Sciatic nerve (tissue), 2 donors: ENCODE measurements at places on chromosomes 7 and 10. TPM values are rescaled to one million over a fixed set of nuclear protein-coding genes. Genes with fewer than 3 reads are reported as not detected.

GRCh38 chr7:24828891-24829661 is 71.8 kb upstream of the GSDME start:
- no peak for DNase-seq

NEUROG3 gene
- not detected for total RNA-seq

ST8SIA6 gene
- total RNA-seq: 2.5 TPM

CDHR3 gene
- total RNA-seq: 8.2 TPM

DNA sequence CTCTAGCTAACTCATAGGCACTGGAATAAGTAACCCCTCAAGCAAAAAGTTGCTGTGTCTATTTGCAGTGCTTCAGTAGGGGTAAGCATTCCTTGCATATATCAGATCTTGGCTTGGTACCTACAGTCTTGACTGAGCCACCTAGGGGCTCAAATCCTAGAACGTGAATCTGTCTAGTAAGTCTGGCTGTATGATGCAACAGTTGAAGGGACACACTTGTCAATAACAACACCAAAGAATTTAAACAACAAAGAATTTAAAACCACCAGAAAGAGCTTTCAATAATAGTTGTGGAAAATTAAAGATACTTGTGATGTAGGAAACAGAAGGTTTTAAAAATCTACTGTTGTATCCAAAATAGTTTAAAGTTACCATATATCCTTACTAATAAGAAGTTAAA is 65.4 kb downstream of the EBLN1 start:
- no peak for DNase-seq

GRCh38 chr10:470339-471003 is 219.0 kb downstream of the DIP2C start:
- no peak for DNase-seq

DNA sequence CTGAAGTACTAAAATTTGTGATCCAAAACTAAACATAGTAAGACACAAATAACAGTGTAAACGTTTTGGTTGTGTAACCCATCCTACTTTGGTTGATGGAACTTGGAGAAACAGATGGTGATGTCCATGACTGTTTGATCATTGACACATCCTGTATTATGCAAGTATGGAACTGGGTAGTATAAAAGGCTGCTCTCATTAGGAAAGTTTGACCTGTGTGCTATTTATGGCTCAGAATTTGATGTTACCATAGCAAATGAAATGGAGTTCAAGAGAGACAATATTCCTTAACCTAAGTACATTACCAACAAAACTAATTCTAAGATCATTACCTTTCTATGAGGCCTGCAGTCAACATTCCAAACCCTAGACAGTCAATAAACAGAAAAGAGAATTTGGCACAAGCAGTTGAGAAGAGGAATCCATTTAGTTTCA is 39.9 kb downstream of the DKK1 start:
- DNase-seq: no peak

GRCh38 chr10:117964536-117964935 is 82.2 kb downstream of the RAB11FIP2 start:
- DNase-seq: no peak

- no peak for DNase-seq
These were observed 938.4 kb downstream of the SORCS1 start for GRCh38 chr10:106226142-106226541.

DLX5 gene
- 0.49 TPM for total RNA-seq

- DNase-seq: no peak
These were observed 66.8 kb downstream of the ADAM12 start for GRCh38 chr10:126321440-126321839.

PRKAR2B gene
- 17.8 TPM for total RNA-seq

SPDYE18 gene
- total RNA-seq: 1.5 TPM

GRCh38 chr7:36286226-36286625 is 103.4 kb upstream of the ANLN start:
- no peak for DNase-seq

GRCh38 chr10:102651455-102652169 is 7.3 kb downstream of the TRIM8 start:
- no peak for DNase-seq

SLC26A5 gene
- 0.71 TPM for total RNA-seq

DNA sequence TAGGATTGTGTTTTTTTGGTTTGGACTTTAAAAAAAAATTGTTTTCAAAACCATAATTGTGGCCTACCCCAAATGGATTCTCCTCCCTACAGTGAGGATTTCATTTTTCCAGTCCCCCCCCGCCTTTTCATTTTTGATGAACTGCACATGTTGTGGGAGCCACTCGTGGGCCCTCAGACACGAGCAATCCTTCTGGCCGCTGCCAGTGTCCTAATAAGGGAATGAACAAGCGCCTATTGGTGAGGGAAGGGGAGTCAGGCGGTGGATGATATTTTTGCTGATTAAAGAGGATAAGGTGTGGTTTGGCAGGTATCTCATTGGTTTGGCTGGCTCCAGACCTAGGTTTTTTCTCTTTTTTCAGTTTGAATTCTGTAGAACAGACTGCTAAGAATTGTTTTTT is 78.7 kb upstream of the AGBL3 start:
- peak; percentile 67 for DNase-seq

CPA2 gene
- total RNA-seq: 1.2 TPM

DNA sequence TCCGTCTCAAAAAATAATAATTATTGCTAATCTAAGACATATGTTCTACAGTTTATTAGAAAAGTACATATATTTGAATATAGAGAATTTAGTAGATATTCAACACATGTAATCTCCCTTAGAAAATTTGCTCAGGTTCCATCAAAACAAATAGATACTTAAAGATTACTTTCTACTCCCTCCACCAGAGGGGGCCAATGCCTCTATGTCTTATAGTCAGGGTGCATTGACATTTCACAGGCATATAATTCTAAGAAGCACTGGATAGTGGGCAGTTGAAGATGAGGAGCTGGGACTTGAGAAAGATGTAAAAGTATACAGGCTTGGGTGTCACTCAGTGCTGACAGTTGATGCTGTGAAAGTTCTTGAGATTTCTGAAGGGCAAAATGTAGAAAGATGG is 301.6 kb upstream of the HPS1 start:
- DNase-seq: no peak

ASB4 gene
- 0.80 TPM for total RNA-seq

DNA sequence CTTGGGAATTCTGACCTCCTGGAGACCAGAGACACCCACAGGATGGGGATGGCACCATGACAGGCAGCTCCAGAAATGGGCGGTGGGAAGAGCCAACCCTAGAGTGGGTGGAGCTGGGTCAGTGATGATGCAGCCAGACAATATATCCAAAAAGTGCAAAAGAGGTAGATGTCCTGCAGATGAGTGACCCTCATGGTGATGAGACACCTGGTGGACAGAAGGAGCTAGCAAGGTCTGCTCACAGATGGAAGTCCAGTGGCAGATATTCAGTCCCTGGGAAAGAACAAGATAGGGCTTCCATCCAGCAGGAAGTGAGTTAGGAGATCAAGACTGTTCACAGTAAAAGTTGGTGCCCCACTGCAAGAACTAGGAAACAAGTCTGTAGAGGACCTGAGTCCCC is 19.2 kb upstream of the GRB10 start:
- no peak for DNase-seq

DNA sequence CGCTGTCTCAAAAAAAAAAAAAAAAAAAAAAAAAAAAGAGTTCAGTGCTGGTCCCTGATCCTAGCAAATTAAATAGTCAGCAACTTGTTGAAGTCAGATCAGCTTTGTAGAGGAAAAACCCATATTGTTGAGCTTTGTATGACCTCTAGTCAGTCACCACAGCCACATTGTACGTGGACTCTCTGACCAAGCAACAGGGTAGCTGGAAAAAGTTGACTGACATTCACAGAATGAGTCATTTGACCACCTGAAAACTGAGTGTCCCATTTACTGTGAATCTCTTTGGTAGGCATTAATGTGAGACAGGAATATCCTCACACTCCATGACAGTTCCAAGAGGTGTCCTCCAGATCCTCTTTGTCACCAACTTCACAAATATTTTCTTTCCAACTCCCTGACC is 371.1 kb downstream of the LRRTM3 start:
- DNase-seq: no peak

DNA sequence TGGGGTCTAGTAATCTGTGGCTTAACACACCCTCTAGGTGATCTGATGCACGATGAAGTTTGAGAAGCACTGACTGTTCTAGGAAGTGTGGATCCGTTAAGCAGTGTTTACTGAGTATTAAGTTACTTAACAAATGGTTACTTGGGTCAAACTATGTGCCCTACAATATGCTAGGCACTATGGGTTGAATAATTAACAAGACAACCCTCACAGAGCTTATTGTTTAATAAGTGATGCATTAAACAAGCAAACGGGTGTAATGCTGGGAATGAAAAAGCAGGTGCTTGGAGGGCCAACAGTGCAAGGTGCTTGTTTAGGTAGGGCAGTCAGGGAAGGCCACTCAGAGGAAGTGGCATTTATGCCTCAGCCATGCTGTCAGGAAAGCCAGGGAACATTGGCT is 378.0 kb upstream of the PODXL start:
- DNase-seq: no peak

GRCh38 chr10:46216003-46216634 is 70.7 kb upstream of the ANTXRL start:
- no peak for DNase-seq

NPY gene
- 2.1 TPM for total RNA-seq

- peak; percentile 30 for DNase-seq
These were observed 104.6 kb downstream of the WDR37 start for GRCh38 chr10:1160561-1161314.

SLC26A3 gene
- total RNA-seq: not detected

DNA sequence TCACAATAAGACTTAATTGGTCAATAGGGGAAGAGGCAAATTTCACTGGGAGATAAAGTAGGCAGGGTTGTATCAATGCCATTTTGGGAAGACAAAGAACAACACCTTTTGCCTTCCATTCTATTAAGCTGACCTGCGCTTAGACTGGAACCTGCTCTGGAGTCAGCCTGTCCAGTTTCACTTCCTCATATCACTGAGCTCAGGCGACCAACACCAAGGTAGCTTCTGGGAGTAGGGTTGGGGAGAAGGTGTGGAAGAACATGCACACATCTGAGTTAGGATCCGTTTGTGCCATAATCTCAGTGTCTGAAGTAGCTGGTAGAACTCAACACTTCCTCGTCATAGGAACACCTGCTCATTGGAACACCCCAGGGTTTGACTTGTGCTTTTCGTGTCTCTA is 527.4 kb upstream of the IGFBP3 start:
- no peak for DNase-seq

DNA sequence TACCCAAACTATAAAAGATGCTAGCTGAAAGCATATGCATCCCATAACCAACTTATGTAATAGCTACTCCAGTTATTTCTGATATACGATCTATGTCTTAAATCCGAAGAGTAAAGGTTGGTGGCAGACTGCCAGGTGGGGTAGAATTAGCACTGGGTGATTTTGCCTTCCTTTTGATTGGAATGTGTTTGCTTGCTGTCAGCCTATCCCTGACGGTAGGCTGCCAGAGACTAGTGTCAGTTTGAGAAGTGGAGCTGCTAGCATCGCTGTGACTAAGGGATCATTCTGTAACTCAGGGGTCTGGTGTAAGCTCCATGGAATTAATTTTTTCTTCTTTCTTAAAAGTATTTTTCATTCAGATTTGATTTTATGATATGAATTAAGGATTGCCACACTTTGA is 9.5 kb upstream of the SEM1 start:
- no peak for DNase-seq

DNA sequence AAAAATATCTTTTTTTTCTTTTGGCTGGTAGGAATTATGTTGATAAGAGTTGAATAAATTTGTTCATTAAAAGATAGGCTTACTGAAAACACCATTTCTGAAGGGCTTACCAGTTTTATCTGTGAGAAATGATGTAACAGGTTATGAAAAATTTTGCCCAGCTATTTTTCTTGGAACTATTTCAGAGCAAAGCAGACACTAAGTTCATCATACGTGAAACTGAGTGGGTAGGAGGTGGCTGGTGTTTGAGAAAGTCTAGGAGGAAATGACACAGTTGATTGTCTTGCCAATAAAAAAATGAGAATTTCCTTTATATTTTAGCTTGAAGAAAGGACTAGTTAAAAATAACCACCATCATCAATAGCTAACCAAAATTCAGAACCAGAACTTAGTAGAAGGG is 6.2 kb upstream of the MRC1 start:
- no peak for DNase-seq

LIPM gene
- total RNA-seq: not detected

- DNase-seq: no peak
These were observed 236.2 kb upstream of the PITRM1 start for GRCh38 chr10:3408603-3409365.

TM9SF3 gene
- total RNA-seq: 130 TPM

ZNF365 gene
- total RNA-seq: 0.18 TPM

DNA sequence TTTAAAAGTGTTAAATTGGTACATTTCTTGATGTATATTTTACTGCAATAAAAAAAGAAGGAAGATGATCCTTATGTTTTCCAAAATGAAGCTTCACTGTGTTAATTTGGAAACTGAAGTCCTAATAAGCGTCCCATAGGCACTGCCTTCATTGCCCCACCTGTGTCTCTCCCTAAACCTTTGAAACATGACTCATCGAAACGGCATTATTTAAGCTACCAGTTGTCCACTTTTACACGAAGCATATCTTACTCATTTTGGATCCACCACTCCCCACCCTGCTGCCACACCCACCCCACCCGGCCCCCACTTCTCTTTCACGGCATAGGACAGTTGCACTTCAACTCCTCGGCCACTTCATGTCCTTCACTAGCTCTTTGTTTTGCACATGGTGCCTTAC is 85.5 kb downstream of the KIAA1549 start:
- DNase-seq: no peak

GRCh38 chr7:43085017-43085416 is 27.4 kb upstream of the HECW1 start:
- DNase-seq: no peak
